NCI-H1694 (cell line): ENCODE measurements at places on chromosomes 3 and 15.

DNA sequence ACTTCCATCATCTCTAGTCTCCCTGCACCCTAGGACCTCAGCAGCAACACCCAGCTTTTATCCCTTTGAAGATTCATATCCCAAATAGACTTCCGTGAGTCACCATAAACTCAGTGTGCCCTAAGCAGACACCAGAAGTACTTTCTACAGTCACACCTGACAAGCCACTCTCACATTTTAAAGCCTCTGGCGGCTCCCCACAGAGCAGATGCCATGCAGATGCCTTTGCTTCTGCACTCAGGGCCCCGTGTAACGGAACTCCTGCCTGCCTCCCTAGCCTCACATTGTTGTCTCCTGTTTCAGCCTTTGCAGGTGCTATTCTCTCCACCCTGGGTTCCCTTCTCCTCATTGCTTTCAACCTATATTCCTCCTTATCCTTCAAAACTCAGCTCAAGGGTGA, 155.5 kb upstream of the SLC24A5 start:
- DNase-seq, result no peak

DNA sequence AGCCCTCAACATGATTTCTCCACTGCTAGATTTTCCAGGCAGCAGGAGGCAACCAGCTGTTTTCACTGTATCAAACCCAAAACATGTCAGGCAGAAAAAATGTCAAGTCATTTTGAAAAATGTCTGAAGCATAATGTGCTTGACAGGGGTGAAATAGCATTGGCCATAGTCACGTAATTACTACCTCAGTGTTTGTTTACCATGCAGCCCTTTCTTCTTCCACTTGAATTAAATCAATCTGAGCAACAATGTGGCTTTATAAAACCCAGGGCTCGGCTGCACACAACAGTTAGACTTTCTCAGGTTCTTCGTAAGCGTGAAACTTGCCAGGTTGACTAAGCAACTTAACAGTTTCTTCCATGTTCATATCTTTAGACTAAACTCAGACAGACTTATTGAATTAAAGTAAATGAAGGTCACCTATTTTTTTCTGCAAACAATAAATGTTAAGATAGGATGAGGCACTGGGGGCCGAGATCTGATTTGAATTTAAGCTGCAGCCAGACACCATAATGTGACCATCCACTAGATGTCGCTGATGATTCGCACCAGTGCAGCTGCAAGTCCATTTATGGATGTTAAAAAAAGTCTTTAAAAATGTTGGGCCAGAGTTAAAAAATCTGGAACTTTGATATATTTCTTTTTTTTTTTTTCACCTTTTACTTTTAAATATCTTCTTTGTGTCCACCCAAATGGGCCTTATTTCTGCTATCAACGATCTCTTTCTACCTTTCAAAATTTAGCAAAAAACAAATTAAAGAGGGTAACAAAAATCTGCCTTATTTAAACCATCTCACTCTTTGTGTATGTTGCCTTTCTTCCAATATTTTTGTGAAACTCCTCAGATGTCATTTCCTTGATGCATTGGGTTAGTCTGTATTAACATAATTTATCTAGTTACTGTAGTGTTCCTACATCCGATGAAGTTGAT, 305.9 kb downstream of the CACNA2D3 start:
- peak; percentile 58 for DNase-seq

DNA sequence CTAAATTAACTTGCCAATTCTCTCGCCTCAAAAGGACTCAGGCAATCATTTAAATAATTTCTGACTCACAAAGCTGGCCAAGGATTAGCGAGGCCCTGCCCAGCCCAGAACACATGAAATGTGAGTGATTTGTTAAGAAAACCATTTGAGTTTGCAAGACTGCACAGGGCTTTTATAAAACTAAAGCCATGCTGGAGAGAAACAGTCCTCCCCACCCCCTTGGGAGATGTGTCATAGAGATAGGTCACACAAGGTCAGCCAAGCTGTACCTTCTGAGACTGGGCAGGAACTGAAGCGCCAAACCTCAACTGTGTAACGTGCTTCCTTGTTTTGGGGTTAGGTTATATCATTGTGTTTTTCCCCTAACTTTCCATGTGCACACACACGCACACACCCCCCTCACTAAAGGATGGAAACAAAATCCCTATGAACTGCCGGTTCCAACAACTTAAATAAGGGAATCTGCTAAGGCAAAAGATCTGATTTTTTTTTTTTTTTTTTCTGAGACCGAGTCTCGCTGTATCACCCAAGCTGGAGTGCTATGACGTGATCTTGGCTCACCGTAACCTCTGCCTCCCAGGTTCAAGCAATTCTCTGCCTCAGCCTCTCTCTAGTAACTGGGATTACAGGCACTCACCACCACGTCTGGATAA, 8.1 kb downstream of the SPATA12 start:
- DNase-seq, result no peak

DNA sequence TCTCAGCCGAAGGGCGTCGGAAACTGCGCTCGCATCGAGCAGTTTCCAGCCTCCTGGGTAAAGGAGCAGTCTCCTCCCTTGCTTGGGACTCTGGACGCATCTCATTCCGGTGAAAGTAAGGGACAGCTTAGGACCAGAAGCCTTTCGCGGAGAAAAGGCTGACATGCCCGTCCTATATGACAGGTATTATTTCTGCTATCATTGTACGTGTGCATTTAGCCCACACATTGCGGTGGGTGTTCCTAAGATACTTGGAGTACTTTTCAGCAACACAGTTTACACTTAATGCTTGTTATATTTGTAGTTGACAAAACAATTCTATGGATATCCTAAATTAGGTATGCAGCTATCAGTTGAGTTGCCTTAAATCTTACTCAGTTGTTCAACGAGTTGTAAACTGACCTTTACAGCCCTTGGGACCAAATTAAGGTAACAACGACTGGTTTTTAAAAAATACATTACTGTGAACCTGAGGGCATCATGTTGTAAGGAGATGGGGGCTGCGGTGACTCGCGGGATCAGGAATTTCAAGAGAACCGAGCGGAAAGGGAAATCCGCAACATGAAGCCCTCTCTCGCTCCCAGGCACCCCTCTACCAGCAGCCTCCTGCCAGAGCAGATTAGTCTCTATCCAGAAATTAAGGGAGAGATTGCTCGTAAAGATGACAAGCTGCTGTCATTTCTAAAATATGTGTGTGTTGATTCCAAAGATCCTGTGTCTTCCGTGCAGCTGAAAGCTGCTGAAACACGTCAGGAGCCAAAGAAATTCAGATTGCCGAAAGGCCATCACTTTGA, 632 bp upstream of the COPS2 start:
- no peak for DNase-seq

GRCh38 chr3:133158686-133159085, 120.5 kb downstream of the TMEM108 start:
- no peak for DNase-seq

GRCh38 chr15:64112904-64113303, 17.1 kb downstream of the SNX1 start:
- DNase-seq, result no peak
